ENCODE measurements at places on chromosomes 2 and 18.

GRCh38 chr2:70977605-70978205 lies 725 bp upstream of the ANKRD53 start:
- peak; percentile 80 for DNase-seq

DNA sequence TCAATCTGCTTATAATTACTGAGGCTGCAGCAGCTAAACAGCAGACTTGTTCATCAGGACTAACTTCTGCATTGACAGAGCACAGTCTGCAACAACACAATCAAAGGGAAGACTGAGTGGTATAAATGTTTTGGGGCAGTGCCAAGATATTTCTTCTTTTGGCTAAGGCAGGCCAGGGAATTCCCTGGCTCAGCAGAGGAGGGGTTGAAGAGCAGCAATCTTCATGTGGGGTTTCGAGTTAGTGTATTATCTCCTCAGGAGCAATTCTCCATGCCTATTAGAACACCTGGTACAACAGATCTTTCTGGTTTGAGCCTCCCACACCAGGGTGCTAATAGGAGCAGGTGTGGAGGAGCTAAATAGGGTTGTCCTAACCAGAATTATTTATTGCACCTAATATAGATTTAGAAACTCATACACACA lies 103.0 kb upstream of the STK17B start:
- DNase-seq, result peak; percentile 77

DNA sequence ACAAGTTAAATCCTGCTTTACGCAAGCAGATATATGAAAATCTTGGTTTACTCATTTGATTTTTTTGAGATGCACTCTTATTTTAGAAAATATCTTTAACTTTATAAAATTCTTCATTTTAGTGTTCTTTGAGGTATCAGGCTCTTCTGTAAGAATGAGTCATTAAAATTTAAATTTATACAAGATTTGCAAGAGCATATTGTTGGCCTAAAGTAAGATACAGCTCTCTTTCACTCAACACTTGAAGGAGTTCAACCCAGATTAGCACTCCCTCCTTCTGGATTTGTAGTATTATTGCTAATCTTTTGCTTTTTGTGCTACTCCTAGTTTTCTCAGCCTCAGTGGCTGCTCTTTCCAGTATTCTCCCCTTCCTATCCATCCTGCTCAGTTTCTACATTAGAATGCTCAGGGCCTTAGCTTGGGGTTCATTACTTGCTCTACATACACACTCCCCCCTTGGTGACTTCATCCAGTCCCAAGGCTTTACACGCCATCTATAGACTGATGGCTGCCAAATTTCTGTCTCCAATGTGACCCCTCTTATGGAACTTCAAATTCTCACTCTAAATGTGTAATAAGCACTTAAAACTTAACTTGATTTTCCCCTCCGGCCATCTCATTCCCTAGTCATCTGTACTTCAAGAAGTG lies 425.3 kb upstream of the FANCL start:
- no peak for DNase-seq

DNA sequence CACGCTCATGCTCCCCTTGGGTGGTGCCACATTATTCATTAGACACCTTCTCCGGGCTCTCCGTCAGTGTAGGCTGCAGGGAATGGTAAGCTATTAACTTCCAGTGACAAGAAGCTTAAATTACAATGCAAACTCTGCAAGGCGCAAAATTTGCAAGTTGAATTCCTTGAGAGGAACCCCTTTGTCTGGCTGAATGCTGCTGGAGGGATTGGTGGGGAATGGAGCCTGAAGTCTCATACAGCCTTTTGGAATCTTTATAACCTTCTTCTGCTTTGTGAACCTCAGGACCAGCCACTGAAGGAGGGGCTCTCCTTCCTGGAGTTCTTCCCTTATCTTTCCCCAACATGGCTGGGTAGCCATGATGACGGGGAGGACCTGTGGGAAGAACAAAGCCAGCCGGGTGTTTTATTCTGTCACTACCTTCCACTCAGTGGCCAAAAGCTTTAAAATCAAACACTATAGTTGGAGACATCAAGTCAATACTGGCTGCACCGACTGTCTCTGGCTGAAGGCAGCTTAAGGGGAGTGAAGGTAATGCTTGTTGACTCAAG lies 220.9 kb upstream of the EPHA4 start:
- no peak for DNase-seq

DNA sequence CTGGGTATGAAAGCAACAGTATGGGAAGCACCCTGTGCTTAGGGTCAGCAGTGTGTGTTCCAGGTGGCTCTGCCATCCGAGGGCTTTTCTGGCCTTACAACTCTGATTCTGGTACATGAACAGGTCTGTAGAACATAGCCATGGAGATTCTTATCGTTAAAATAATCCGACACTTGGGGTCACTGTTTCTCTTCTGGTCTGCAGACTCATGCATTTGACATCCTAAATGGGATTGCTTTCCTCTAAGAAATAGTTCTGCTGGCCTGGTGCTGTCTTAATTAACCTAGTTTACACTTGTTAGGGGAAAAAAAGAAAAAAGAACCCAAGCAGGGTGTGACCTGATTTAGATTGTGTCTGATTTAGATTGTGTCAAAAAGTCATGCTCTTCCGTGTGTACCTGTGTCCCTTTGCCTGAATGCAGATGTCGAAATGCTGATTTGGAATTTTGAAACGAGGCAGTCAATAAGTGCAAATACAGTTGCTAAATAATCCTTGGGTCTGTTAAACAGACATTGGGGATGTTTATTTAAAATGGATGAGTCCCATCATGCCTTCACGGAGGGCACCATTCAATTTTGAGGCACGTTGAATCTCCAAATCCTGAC lies 59.6 kb downstream of the TRPM8 start:
- DNase-seq, result peak; percentile 72

DNA sequence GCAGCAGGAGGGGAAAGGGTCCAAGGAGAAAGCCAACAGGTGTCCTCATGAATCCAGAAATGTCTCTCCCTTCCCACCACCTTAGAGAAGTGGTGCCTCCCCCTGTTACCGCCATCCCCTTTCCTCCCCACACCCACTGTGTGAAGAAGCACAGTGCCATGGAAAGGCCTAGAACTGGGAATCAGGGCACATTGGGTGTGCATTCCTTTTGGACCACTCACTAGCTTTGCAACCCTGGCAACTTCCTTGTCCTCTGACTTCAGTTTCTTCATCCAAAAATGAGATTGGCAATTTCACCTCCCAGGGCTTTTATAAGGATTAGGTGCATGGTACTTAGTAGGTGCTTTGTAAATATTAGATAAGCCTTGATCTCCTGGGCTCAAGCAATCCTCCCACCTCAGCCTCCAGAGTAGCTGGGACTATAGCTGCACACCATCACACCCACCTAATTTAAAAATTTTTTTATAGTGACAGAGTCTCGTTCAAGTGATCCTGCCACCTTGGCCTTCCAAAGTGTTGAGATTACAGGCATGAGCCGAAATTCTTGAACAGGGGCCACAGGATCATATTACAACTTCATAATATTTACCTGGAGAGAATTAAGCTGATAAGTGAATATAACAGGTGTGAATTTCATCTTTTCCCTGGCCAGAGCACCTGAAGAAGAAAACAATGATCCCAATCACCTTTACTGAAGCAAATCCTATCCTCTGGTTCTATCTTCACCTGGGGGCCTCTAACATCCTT lies 97.9 kb upstream of the TAF1B start:
- DNase-seq, result no peak

DNA sequence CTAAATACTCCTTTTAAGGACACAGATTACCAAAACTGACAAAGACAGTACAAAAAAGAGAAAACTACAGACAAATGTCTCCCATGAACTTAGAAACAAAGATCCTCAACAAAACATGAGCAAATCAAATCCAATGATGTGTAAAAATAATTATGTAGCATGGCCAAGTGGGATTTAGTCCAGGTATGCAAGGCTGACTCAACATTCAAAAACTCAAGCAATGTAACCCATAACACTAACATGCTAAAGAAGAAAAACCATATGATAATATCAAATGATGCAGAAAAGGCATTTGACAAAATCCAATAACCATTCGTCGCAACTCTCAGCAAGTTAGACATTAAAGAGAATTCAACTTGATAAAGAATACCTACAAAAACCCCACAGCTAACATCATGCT lies 239.0 kb upstream of the KLHL29 start:
- DNase-seq, result no peak

DNA sequence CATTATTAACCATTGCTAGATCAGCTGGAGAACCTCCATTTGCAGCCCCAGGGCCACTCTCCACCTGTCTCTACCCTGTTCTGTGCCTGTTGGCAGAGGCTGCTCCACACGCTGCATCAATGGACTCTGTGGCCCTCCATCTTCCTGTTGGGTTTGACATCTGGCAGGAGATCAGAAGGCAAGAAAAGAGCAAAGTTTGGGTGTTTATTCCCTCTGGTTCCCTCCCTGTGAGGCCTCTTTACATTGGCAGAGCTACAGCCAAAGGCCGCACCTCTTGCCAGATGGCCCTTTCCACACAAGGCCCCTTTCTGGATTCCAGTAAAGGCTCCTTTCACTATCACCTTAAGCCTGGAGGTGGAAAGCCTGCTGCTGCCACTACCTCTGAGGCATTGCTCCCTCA lies 110.9 kb upstream of the RND3 start:
- DNase-seq, result no peak

GRCh38 chr18:66630831-66631230 lies 26.9 kb upstream of the CDH19 start:
- DNase-seq, result no peak

GRCh38 chr18:6479699-6480098 lies 65.0 kb upstream of the L3MBTL4 start:
- no peak for DNase-seq

GRCh38 chr18:13756261-13756660 lies 29.8 kb downstream of the RNMT start:
- DNase-seq, result no peak

Data from fibroblast of skin of right quadriceps (primary cell).